Kidney epithelial cell (primary cell): ENCODE measurements at places on chromosomes 3 and 15.

DNA sequence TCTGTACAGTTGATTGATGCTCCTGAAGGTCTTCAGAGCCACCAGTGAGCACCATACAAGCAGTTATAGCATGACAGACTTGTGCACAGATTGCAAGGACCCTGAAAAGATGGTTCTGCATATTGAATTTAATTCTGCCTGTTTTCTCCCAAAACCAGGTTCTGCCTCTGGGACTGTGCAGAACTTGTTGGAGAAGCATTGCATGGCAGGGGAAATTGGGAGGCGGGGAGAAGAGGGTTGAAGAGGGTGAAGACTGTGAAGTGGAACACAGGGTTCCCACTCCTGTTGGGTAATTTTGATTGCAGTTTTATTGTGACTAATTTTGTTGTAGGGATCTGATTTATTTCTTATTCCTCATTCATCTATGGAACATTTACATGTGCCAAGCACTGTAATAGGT is 10.3 kb downstream of the ZNF80 start:
- DNase-seq, result no peak

GRCh38 chr3:186152889-186153292 is 44.0 kb upstream of the ETV5 start:
- no peak for DNase-seq

DNA sequence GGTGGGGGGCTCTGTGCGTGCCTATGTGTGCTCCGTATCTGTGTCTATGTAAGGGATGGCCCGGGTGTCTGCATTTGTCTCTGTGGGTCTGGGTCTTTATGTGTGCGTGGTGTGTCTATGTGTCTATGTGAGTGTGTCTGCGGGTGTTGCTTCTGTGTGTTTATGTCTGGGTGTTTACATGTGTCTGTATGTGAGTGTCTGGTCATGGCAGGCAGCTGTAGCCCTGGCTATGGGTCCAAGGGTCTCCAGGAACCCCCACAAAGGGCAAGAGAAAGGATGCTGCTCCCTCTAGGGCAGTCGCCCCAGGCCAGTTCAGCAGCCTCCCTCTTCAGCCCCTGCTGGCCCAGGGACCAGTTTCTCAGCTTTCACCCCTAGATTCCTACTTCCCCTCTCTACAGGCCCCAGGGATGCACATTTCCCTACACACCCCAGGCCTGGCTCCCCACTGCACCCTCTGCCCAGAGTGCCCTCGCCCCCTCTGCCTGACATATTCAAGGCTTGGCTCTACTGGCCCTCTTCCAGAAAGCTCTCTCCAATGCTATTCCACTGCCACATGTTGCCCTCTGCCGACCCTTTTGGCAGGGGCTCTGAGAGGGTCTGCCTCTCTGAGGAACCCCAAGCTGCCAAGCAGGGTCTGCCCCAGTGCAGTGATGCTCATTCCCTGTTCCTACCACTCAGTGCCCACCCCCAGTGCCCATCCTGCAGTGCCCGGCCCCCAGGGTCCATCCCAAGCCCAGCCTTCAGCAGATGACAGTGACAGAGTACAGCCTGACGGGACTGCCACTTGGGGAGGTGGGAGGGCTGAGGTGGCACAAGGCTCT is 1.0 kb upstream of the MYL3 start:
- no peak for DNase-seq

- DNase-seq, result no peak
These were observed 176.8 kb downstream of the STT3B start for GRCh38 chr3:31709526-31709925.

- no peak for DNase-seq
These were observed 185.6 kb upstream of the ADAMTS9 start for GRCh38 chr3:64873400-64873799.

DNA sequence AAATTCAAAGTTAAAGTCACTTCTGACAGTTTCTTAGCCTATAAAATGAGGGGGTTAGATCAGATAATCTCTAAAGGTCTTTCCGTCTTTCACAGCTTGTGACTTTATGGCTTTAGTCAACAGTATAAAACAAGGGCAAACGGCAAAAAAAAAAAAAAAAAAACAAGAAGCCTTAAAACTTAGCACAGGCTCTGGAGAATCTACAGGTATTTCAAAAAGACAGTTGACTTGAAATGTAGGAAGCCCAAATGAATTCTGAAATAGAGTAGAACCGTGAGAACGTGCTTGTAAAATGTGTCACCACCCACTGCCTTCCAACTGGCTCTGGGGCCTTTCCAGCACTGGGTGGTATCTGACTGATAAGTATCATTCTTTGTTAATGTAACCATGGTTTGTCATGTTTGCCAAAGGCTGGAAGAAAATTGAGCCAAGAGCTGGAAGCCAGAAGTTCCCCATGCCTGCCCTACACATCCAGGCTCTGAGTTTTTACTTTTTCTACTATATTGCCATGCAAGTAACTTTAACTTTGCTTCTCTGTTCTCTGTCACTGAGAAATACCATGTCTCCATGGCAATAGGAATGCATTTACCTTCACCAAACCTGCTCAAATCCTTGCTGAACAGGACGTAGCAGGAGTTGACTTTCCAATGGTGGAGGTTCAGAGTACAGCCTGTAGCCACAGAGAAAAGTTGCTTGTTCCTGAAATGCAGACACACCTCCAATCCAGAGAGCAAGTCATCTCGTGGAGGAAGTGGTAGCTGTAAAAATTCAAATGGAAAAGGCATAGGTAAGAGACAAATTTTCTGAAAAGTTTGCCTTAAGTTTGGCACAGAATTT is 35.8 kb upstream of the THSD4 start:
- DNase-seq, result peak; percentile 54

DNA sequence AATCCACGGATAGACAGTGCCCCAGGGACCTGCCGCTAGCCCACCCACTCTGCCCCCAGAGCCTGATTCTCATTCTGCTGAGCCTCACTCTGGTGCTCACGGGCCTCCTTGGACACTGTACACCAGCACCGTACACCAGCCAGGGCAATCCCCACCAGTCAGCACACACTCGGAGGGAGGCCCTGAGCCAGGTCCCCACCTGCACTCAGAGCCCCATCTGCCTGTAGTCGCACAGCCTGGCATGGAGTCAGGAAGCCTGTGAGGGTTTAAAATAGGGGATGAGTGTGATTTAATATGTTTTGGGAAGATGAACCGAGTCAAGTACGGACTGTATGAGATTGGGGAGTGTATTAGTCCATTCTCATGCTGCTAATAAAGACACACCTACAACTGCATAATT is 223.0 kb downstream of the SLCO3A1 start:
- DNase-seq, result no peak

DNA sequence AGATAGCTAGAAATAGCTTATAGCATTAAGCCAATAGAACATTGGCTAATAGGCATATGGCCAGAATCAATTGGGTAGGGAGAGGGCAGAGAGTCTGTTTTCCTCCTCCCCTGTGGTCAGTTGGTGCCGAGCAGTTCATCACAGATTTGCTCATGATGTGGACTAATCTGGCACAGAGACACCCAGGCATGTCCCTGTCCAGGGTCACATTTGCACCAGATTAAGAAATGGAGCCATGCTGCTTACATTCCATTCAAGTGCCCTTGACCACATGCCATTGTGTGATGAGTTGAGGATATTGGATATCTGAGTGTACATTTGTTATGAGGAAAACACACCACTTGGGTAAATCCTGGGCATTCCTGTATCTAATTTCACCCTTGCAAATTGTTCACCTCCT is 53.4 kb downstream of the USP13 start:
- no peak for DNase-seq

DNA sequence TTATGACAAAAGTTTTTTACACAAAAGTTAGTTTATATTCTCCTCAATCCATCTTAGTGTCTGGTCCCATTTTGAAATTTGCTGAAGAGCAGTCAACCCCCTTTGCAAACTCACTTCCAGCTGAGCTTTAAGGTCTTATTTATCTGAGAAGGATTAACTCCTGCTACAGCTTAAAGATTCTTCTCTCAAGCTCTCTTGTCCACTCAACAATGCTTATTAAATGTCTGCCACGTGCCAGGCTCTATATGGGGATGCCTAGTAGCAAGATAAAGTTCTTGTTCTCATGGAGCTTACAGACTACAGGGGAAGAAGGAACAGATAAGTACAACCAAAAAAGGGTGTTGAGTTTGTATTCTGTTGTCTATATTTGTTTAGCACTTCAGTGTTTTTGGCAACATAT is 18.7 kb downstream of the TMPRSS7 start:
- DNase-seq, result no peak

DNA sequence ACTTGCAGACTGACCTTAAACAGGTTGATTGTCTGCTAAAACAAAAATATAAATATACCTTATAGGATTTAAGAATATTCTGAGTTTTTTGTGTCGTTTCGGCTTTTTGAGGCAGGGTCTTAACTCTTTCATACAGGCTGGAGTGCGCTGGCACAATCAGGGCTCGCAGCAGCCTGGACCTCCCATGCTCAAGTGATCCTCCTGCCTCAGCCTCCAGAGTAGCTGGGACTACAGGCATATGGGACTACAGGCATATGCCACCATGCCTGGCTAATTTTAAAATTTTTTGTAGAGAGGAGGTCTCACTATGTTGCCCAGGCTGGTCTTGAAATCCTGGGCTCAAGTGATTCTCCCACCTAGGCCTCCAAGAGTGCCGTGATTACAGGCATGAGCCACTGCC is 113.9 kb downstream of the TCF12 start:
- no peak for DNase-seq

DNA sequence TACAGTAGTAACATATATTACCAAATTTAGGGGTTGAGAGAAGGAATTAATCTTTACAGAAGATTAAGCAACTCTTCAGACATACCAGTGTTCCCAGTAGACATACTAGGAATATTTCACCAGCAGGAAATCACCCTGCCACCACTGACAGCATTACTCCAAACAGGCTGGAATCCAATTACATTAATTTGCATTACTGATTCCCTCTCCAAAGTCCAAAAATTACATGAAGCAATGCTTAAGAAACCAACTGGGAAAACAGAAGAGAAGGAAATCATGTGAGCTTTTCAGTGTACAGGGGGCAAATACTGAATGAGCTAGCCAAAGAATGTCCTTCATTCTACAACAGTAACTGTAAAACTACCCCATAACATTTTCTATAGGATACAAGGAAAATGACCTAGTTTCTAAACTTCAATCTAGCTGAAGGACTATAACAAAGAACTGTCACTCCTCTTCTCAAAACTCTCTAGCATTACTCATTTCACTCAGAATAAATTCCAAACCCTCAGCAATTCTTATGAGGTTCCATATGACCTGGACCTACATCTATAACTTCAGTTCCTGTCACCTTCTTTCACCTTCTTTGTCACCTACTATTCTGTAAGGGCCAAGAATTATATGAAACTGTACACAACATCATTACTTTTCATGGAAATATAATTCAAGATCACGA is 72.7 kb downstream of the INO80 start:
- no peak for DNase-seq

GRCh38 chr3:115975353-115975752 is 352.0 kb downstream of the GAP43 start:
- DNase-seq, result peak; percentile 69

GRCh38 chr3:133966954-133967353 is 62.8 kb downstream of the SLCO2A1 start:
- DNase-seq, result no peak

DNA sequence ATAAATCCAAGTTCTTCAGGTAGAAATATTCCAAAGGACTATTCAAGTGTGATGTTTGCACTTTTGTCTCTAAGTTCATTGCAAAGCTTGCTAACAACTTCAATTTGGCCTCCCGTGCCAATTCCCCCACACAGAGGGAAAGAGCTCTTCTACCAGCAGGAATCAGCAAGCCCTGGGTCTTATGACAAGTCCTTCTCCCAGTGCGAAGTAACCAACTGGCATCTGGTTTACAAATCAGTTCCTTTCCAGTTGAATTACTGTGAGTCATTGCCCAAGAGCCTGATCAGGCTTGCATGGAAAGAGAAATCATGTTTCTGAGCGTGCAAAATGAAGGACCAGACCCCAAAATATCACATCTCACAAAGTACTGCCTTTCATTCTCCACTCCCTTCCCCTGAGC is 62.7 kb upstream of the SLCO3A1 start:
- peak; percentile 2 for DNase-seq

GRCh38 chr3:194205675-194206133 is 69.8 kb downstream of the HES1 start:
- no peak for DNase-seq

GRCh38 chr3:53009826-53010539 is 35.9 kb downstream of the SFMBT1 start:
- DNase-seq, result no peak

DNA sequence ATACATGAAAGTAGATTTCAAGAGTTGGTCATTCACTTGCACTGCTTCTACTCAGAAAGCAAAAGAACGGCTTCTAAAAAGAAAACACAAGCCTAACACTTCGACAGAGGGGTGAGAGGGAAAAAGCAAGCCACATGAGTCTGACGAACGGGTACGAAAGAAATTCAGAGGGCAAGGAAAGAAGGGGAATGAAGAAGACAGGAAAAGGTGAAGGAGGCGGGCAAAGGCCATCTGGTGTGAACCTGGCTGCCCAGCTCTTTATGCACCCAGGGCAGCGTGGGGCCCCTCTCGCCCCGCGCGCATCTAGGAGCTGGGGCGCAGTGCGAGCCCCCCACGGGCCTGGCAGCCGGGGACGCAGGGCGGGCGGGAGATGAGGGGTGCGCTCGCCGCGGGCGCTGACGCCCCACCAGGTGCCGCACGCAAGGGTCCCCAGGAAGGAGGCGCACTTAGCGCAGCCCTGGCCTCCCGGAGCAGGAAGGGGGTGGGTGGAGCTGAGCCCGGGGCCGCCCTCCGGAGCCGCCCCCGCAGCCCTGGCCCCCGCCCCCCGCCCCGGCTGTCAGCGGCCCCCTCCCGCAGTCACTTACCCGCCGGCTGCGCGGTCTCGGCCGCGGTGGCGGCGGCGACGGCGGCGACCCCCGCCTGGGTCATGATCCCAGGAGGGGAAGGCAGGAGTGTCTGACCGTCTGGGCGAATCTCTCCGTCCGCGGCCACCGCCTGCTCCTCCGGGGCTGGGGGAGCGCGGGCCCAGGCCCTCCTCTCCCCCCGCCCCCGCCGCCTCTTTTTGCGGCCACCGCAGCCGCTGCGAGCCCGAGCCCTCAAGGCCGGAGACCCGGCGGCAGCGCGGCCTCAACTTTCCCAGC is at the start of gene USF3:
TSS of gene USF3 (minus strand) at position 857 of the 860 bp plus-strand sequence. CDS start 21,764 bp downstream, outside the sequence.
- no peak for DNase-seq
